ENCODE measurements at places on chromosomes 7 and 10.

DNA sequence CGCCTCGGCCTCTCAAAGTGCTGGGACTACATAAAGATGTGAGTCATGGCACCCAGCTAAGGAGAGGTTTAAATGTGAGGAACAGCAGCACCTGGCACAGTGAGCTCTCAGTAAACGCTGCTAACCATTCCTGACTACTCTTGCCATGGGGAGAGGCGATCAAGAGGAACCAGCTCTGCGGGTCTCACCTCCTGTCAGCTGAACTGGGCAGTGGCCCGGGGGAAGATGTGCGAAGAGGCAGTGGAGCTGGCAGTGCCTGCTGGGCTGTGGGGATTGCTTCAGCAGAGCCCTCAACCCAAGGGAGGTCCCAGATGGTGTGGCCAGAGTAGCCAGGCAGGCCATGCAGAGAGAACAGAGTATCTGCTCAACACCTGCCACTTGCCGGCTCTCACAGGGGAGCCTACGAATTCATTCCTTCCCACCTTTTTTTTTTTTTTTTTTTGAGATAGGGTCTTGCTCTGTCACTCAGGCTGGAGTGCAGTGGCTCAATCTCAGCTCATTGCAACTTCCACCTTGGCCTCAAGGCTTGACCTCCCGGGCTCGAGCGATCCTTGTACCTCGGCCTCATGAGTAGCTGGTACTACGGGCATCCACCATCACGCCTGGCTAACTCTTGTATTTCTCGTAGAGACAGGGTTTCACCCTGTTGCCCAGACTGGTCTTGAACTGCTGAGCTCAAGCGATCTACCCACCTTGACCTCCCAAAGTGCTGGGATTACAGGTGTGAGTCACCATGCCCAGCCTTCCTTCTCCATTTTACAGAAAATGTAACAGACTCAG, 6.8 kb downstream of the POLM start:
- no peak for DNase-seq

- DNase-seq = no peak
Observed at GRCh38 chr7:78139335-78139734, 340.8 kb downstream of the PHTF2 start.

DNA sequence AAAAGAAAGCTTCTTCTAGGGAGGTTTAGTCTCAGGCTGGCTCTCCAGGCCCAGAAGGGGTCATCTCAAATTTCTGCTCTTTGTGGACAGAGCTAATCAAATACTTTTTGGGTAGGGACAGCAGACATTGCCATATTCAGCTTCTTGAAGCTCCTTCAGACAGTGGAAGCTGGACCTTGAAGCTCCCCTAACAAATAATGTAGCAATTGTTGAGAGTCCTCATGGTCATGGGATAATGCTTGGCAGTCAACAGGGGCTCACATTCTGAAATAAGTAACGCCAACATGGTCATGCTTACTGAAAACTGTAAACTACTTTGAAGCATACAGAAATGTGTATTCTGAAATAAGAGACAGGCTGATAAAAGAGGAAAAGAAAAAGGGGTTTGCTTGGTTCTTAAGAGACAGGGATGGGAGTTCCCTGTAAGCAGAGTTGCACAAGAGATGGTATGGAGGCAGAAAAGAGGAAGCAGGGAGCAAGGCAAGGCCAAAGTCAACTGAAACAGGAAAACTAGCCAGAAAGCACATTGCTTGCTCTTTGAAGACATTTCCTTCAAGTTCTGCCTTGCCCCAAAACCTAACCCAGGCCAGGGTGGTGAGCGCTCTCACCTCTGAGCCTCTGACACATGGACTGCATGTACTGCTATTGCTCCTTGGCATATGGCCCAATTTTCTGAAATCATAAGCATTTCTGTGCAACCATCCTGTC, 53.1 kb upstream of the KMT2E start:
- DNase-seq = no peak

DNA sequence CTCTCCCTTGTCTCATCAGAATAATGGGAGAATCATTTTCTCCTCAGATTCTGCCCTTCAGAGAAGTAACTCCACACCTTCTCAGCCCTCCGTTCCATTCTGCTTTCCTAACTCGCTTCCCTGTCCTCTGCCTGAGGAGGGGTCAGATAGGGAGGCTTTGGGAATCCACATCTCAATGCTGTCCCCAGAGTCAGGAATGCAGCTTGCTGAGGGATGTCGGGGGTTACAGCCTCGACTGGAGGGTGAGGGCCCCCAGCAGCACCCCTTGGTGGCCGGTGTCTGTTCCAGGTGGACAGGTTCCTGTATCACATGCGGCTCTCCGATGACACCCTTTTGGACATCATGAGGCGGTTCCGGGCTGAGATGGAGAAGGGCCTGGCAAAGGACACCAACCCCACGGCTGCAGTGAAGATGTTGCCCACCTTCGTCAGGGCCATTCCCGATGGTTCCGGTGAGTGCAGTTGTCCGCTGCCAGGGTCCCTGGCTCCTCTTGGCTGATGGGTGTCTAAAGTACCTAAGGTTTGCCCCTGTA, 6.9 kb downstream of the HKDC1 start:
- DNase-seq = no peak

GRCh38 chr10:121078036-121078435, 226.9 kb downstream of the WDR11 start:
- DNase-seq = no peak

- DNase-seq = no peak
Observed at GRCh38 chr10:30472414-30473155, 38.6 kb downstream of the MAP3K8 start.

- no peak for DNase-seq
Observed at GRCh38 chr7:4210821-4211220, 471.3 kb upstream of the FOXK1 start.

DNA sequence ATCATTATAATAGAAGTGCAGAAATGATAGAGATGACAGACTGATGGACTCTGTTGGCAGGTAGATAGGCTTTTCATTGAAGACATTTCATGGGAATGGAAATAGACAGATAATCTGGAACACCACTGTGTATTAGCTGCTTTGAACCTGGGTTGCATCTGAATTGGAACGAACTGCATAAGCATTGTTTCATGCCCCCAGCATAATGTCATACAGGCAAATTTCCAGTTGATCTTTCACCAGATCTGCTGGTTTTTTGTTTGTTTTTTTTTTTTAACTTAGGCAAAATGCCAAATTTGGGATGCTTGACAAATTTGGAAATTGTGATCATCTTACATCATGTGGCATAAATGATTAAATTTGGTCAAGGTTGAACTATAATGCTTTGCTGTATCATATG, 172.1 kb upstream of the AOAH start:
- DNase-seq = no peak

DNA sequence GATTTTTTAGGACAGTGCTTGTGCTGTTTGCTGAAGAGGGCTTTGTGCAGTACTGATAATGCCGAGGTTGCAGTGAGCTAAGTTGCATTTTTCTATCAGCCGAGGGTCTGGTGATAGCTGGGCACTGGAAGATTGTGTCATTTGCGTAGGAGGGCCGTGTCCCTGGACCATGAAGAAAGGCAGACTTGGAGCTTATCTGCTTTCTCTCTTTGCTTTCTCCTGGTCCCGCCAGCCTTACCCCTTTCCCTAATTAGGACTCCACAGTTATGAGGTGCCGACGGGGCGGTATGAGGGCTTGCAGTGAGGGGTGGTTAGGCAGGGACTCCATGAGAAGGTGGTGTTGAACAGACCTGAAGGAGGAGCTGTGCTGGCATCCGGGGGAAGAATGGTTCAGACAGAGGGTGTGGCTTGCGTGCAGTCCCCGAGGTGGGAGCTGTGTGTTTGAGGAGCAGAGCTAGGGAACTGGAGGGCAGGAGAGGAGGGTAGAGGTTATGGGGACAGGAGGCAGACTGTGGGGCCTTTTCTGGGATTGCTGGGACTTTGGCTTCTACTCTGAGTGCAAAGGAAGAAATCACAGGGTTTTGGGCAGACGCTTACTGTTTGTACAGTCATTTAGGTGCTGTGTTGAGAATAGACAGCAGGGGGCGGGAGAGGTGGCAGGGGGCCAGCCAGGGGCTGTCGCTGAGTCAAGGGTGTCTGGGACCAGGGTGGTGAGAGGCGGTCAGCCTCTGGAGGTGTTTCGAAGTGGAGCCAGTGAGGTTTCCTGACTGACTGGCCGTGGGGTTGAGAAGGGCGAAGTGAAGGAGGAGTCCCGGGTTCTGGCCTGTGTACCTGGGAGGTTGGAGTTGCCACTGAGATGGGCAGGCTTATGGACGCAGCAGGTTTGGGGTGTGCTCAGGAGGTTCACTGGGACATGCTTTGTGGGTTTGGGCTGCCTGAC, 43.4 kb downstream of the PRF1 start:
- DNase-seq = peak; percentile 50

- no peak for DNase-seq
Observed at GRCh38 chr10:79054203-79055099, 14.3 kb upstream of the ZMIZ1 start.

- no peak for DNase-seq
Observed at GRCh38 chr7:36958111-36958733, 233.9 kb upstream of the AOAH start.

DNA sequence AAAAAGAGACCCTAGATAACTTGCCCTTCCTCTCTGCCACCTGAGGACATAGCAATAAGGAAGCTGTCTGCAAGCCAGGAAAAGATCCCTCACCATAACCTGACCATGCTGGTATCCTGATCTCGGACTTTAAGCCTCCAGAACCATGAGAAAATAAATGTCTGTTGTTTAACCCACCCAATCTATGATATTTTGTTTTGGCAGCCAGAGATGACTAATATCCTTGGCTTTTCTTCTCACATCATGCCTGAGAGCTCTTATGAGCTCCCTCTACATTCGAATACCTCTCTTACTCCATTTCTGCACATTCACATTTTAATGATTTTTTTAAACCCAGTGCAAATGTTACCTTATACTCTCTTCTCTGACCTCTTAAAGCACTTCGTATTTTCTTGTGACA, 214.0 kb upstream of the CHRM2 start:
- DNase-seq = no peak

- DNase-seq = no peak
Observed at GRCh38 chr10:132833421-132834111, 47.6 kb upstream of the NKX6-2 start.

DNA sequence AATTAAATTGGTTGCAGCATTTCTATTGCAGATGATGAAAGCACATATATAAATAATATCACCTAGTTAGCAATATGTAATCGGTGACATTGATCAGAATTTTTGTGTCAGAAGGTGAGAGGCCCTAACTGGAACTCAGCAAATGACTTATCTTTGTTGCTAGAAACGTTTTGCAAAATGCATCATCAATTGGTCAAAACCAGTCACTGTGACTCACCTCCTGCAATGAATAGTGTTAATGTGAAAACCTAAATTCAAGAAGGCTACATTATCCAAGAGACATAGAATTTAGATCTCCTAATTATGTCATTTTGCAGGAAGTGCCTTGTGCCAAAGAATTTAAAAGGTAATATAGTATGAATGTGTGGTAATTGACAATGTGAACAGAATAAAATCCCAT, 9.8 kb upstream of the PNLIPRP3 start:
- no peak for DNase-seq

GRCh38 chr7:81854518-81854917, 84.7 kb upstream of the HGF start:
- DNase-seq = no peak

GRCh38 chr10:73110345-73110849, at the start of gene NUDT13:
Gene NUDT13, plus strand, starts transcription at chr10:73110455. Its CDS starts 3,911 bp downstream, at chr10:73114366.
- peak; percentile 26 for DNase-seq

DNA sequence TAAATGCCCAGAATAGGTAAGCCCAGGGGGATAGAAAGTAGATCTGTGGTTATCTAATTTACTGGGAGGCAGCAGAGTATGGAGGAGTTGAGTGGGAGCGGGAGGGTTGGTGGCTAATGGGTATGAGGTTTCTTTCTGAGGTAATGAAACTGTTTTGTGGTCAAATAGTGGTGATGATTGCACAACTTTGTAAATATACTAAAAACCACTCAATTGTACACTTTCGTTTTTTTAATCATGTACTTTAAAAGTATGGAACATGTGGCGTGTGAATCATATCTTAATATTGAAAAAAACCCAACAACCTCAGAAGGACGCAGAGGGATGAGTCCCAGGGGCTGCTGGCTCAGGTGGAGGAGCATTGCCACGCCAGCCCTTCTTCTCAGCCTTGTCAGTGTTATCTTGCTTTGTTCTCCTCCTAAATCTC, 118.1 kb downstream of the WDR11 start:
- no peak for DNase-seq

DNA sequence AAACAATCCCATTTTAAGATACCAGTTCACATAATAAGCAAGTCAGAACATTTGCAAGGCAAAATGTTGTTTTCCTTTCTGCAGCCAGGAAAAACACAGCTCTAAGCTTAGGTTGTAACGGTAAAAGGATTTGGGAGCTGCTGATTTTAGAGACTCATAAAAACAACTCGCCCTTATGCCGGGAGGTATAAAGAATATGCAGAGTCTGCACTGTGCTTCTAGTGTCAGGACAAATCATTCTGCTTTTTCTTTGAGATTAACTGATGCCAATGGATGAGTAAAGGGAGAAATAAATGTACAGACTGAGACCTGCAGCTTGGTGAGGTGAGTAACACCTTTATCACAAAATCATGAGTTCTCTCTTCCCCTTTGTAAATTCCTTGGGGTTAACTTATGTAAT, 2.0 kb upstream of the SFR1 start:
- no peak for DNase-seq

GRCh38 chr7:27532314-27532713, 130.4 kb downstream of the HIBADH start:
- no peak for DNase-seq

GRCh38 chr7:10632712-10633111, 341.0 kb upstream of the PHF14 start:
- no peak for DNase-seq

- DNase-seq = no peak
Observed at GRCh38 chr10:89428877-89429276, 14.5 kb downstream of the IFIT5 start.

GRCh38 chr10:15241306-15241705, 72.8 kb upstream of the NMT2 start:
- no peak for DNase-seq

- no peak for DNase-seq
Observed at GRCh38 chr7:127885843-127886242, 145.4 kb downstream of the LRRC4 start.

DNA sequence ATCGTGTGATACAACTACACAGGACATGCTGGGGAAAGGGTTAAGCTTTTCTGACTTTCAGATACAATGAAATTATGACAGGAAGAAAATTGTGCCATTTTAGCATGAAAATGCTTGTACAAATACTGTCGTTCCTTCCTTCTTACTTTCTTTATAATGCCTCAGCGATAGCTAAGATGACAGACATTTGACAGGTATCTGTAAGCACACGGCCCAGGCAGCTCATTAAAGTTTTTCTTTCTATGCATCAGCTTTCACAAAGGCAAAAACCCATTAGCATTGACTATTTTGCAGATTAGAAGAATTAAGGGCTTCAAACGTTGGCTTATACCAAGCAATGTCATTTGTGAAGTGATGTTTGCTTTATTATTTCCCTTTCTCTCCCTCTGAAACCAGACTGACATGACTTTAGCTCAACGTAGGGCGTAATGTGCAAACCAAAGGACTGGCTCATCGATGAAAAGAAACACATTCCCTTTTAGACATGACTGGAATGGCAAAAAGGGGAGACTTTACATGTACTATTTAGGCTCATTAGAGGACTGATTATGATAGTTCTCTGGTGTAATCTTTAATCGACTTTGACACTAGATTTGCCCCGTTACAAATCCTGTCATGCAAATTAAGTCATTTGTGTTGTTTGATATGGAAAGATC, 258.4 kb upstream of the SP8 start:
- no peak for DNase-seq

- DNase-seq = no peak
Observed at GRCh38 chr7:46054272-46054671, 133.2 kb upstream of the IGFBP3 start.

GRCh38 chr10:59748834-59749233, 4.4 kb downstream of the MRLN start:
- DNase-seq = no peak

Measured in activated T-helper 1 cell treated with anti-CD3 and anti-CD28 coated beads, Interleukin-12 subunit alpha, Interleukin-12 subunit beta, Interleukin-2, Interleukin-4 antibody, amounts not matched to agents 30 ng/mL and 10 ng/mL and 1 ng/mL, durations not matched to agents 14 hours and 24 hours and 36 hours (primary cell).